ENCODE measurements at places on chromosomes 6 and 20.
A peak's percentile ranks its signal among the peaks of the same experiment; 100 is the strongest.

- DNase-seq: no peak
These were observed 103.6 kb upstream of the NXT1 start for GRCh38 chr20:23246717-23247664.

DNA sequence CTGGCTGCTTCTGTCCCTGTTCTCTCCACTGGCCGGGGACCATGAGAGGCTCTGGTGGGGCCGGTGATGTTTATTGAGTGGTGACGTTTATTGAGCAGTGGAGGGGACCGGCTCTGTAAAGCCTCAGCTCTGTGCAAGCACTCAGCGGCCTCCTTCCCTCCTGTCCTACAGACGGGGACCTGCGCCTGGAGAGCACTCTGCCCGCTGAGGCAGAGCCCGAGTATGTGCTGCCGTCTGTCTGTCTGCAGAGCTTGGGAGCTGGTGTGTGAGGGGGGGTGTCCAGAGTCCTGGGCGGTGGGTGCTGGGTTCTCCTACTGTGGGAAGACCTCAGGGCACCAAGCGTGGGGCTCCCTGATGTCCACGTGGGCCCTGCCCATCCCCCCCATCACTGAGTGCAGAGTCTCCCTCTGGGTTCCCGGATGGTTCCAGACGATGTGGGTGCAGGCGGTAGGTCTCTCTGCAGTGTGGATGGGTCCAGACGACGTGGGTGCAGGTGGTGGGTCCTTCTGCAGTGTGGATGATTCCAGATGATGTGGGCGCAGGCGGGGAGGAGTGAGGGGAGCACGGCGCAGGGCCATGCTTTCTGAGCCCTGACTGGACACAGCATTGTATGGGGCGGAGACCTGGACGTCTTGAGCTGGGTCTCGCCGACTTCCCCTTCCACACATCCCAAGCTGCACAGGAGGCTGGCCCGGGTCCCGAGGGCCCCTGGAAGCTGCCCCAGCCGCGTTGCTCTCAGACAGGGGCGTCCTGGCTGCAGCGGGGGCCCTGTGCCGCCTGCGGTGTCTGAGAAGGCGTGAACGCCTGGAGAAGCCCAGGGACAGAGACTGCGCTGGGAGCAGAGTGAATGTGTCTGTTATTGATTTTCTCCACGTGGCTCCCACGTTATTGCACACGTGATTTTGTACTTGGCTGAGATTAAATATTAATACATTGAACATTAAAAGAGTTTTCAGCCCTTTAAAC, 14.9 kb upstream of the BHLHE23 start:
- DNase-seq: no peak

GRCh38 chr6:56862415-56863175, 92.3 kb upstream of the BEND6 start:
- DNase-seq: no peak

DNA sequence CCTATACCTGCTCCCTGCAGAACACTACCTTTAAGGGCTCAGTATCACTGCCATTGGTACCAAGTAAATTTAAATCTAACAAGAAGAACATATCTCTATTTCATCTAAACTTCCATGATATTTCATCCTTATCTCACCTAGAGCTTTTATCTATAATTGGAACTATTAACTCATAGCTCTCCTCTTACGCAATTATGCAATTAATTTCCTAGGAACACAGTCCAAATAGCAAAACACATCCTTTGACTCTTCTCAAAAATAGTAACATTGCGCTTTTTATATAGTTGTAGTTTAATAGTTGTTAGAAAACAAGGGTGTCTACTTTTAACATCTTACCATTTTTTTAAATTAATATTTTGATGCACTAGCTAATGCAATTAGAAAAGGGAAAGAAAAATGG, 986.8 kb upstream of the SLC35B3 start:
- DNase-seq: no peak

DNA sequence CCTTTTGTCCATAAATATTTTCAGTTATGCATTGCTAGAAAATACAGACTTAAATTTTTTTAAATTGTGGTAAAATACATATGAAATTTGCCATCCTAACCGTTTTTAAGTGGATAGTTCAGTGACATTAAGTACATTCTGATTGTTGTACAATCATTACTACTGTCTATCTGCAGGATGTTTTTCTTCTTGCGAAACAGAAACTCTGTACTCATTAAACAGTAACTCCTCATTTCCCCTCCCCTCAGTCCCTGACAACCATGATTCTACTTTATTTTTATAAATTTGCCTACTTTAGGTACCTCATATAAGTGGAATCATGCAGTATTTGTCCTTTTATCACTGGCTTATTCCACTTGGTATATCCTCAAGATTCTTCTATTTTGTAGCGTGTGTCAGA, 21.3 kb downstream of the TAF11 start:
- DNase-seq: no peak

- no peak for DNase-seq
These were observed 18.8 kb upstream of the RALGAPA2 start for GRCh38 chr20:20731000-20731944.

- no peak for DNase-seq
These were observed 78.0 kb downstream of the SLX4IP start for GRCh38 chr20:10513061-10513460.

GRCh38 chr6:48883116-48883515, 579.9 kb downstream of the MMUT start:
- no peak for DNase-seq

- peak; percentile 85 for DNase-seq
These were observed 235.2 kb downstream of the ALDH8A1 start for GRCh38 chr6:134714679-134715078.

DNA sequence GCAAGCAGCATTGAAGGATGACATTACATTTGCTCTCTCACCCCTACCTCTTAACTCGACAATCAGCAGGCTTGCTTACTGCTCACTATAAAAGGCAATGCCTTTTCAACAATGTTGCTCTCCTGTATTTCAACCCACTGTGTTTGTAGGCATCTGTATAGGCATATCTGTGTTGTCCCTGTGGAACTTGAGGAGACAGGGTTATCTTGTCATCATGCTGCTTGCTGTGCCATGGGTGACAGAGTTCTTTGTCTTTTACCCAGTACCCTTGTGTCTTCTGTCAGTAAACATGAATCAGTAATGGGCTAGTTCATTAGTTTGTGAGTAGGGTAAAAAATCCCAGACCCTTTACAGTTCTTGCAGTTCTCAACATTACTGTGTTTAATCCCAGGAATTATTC, 25.2 kb downstream of the PHF3 start:
- DNase-seq: no peak

DNA sequence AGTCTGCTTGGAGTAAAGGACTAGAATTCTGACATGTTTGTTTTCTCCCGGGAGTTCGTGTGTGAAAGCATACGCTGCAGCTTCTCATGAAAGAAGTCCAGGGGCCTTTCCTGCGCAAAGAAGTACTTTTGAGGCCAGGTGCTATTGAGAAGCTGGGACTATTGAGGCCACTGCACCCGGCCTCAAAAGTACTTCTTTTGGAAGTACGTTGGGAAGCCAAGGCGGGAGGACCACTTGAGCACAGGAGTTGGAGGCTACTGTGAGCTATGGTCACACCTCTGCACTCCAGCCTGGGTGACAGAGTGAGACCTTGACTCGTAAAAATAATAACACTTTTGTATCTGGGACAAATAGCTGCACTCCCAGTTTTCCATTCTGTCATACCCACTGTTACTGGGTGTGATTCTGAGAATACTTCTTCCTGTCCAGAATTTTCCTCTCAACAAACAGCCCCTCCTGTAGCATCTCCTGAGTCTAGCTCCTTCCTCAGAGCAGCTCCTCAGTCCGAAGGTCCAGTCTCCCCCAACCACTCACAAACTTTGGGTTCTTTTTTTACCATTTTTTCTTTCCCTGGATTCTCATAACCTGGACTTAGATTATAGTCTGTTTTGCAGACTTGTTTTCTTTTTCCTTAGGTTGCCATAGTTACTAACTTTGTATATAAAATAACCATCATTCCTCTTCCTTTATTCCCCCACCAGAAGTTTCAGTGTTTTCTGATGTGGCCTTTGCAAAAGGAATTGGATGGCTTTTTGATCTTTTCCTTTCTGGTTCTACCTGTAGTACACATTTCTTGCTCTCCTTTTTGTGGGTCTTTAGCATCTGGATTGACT, 12.7 kb downstream of the STK35 start:
- no peak for DNase-seq

GRCh38 chr6:3267162-3267561, 8.4 kb downstream of the PSMG4 start:
- no peak for DNase-seq

DNA sequence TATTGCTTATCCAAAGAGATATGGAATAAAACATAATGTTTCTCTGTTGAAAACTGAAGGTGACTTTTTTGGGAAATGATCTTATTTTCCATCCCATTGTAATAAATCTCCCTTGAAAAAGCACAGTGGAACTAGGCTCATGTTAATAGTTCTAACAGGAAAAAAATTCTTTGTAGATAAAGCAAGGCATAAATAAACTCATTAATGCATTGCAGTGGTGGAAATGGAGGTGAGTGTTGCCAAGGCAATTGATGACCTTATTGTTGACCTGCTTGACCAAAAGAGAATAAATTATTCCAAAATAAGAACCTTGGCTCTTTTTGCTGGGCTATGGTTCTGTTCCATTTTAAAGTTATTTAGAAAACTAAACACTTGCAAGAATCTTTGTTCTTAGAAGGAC, 55.2 kb downstream of the TRMT11 start:
- DNase-seq: no peak

- DNase-seq: no peak
These were observed 29.8 kb upstream of the SYNJ2 start for GRCh38 chr6:157951828-157952227.

Data from DMS79 (cell line).